ENCODE measurements at places on chromosomes 5 and 9.

- DNase-seq, result no peak
Measured at GRCh38 chr9:91945277-91946085, 4.5 kb downstream of the ROR2 start.

GRCh38 chr9:97531888-97532376 lies 30.5 kb downstream of the TMOD1 start:
- DNase-seq, result no peak

DNA sequence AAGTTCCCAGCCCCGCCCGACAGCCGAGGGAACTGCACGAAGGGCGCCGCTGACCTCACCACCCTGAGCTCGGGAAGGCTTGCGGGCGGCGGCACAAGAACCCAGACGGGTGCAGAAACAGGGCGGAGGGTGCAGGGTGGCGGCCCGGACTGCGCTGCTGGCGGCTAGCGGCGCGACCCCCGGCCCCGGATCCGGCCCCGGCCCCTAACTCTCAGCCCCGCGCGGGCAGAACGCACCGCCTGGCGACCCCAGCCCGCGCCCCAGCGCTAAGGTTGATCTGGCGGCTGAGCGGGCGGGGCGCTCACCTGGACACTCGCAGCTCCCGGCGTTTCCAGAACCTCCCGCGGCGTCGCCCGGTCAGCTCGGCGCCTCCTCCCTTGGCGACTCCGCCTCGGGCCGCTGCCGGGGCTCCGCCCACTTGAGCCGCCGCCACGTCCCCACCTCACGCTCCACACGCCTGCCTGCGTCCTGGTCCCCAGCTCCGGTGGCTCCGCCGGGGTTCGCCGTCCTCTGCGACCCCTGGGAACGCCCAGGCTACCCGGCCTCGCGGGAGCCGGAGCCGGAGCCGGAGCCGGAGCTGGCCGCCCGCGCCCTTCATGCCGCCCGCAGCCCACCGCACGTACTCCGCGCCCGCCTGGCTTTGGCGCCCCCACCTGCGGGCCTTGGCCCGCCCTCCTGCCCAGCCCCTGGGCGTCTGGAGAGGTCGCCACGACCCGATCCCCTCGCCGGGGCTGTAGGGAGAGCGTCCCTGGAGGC lies at the start of gene P4HA2:
Gene P4HA2, minus strand, starts transcription at position 369 of the 756 bp plus-strand sequence. CDS start 9,227 bp downstream, outside the sequence.
- peak; percentile 84 for DNase-seq

DNA sequence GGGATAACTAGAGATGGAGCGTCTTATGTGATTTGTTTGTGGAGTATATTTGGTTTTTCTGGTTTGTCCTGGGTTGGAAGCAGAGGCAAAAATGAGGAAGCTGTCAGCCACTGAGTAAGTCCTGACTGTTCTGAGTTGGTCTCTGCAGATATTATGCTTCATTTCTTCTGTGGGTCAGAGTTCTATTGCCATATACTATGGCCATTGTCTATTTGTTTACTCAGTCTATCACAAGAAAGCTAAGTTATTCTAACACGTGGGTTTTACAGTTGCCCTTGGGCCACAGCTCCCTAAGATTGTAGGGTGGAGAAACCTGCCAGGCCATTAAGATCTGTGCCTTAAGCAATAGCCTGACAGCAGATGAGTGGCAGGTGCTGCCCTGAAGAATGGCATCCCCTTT lies 3.0 kb upstream of the CTSV start:
- no peak for DNase-seq

GRCh38 chr5:56356121-56356835 lies 123.1 kb upstream of the ANKRD55 start:
- DNase-seq, result no peak

- no peak for DNase-seq
Measured at GRCh38 chr9:121192518-121192917, 9.2 kb downstream of the RAB14 start.

DNA sequence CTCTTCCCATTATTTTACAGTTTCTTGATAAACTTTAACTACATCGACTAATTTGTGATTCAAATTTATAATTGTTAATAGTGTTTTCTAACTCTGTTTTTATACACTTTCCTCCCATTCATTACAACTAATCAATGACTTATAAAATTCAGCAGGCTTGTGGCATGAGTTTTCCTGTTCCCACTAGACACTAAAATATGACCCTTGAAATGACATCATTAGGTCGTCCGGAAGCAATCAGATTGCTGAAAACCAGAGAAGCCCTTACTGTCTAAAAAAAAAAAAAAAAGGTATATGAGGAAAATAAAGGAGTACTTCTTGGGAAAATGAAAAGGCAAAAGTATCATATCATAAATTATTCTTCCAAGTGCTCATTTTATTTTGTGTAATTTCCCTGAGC lies 553.7 kb downstream of the ZNF608 start:
- no peak for DNase-seq

DNA sequence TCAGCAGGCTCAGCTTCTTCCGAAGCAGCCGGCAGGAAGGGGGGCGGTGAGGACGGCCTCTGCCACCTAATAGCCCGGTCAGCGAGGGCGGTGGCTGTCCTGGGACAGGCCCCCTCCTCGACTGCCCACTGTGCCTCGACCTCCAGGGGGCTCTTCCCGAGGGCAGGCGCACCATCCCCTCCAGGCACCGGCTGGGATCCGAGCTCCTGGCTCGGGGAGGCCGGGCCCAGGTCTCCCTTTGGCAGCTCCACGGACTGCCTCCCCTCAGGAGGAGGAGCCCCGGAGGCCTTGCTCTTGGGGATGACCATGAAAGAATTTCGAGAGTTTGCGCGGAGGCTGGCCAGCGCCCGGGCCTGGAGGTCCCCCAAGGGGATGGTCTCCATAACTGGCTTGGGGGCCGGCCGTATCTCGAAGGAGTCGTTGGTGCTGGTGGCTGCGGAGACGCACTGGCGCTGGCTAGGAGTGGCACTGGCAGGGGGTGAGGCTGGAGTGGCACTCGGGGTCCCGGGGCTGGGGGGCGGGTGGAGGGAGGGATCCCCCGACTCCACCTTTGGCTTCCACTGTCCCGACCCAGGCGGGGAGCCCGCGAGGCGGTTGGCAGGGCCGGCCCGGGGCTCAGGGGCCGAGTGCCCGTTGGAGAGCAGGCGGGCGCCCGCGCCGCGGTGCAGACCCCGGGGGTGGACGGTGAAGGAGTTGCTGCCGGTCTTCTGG lies 975 bp downstream of the TPRN start:
- peak; percentile 43 for DNase-seq

DNA sequence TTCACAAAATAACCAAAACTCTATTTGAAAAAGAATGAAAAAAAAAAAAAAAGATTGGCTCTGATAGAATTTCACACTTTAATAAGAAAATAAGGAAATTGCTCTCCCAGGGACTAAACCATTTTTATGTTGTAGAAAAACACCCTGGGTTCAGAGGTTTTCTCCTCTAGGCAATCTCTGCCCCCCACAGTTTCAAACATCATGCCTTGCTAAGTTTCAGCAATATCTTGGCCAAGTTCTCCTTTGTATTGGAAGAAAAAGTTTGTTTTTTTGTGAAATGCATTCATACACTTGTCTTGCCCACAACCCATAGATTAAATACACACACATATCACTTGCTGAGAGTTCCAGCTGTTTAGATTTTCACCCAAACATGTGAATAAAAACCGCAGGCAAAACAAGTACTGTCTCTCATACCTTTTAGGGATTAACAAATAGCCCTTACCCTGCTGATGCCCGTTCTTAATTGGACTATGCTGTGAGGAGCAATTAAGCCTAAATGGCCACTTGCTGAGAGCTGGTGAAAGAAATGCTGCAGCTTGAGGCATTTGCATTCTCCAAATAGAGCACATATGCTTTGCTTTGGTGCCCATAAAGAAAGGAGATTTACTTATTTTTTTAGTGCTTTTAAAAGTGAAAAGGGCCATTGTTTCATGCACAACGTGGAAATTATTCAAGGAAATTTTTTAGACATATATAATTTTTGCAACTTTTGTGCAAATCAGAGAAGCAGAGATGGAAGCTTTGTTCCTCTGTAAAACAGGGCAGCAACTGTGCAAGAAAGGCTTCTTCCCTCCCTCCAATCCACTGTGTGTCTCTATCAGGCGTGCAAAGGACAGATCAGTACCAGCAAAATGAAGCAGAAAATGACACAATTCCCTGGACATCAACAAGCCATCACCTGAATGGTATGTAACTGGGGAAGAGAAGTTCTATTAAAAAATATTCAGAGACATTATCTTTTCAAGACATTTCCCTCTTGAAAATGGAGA lies 262.4 kb upstream of the KIF2A start:
- DNase-seq, result no peak

- DNase-seq, result no peak
Measured at GRCh38 chr9:126144603-126145456, 181.8 kb upstream of the MVB12B start.

DNA sequence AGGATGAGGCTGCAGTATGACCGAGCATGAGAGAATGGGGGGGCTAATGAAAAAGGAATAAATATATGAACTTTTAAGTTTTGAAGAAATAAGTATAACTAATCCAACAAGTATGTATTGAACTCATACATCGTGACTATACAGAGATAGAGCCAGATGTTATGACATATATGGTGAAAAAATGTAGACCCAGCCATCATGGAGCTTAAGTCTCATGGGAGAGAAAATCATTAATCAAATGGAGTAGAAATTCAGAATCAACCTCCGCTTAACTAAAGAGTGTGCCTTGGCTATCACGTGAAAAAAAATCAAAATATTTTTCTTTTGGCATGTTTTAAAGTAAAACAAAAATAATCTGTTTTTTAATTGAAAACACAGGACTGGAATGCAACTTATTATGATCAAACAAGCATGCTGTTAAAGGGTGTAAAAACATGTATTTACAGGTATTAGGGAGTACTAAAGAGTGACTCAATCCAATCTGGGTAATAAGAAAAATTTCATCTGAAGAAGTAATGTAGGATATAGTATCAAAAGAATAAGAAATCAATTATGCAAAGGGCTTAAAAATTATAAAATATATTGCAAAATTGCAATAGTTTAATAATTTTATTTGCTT lies 868.5 kb upstream of the NUDT12 start:
- DNase-seq, result no peak

- DNase-seq, result no peak
Measured at GRCh38 chr5:131322926-131323325, 59.1 kb downstream of the CDC42SE2 start.

- no peak for DNase-seq
Measured at GRCh38 chr9:93346231-93347112, 105.0 kb upstream of the FAM120A start.

GRCh38 chr5:33475706-33476105 lies 34.9 kb downstream of the TARS1 start:
- no peak for DNase-seq

DNA sequence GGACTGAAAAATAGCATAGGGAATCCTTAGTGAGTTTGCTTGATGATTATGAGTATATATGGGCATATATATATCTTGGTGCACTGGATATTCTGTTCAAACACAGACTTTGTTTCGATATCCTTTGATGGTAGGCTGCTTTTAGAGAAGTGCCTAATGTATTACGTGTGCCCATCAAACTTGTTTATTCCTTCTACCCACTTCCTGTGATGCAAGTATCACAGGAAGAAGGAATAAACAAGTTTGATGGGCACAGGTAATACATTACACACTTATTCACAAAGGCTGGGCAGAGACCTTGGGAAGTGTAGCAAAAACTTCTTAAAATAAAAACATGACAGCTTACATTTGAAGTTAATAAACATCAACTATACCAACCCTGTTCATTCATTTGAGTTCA lies 364.2 kb downstream of the CHSY3 start:
- DNase-seq, result no peak

GRCh38 chr5:142800776-142801494 lies 30.8 kb downstream of the ARHGAP26 start:
- no peak for DNase-seq

GRCh38 chr9:123478967-123479602 lies 123.1 kb downstream of the CRB2 start:
- no peak for DNase-seq

GRCh38 chr9:10251490-10251889 lies 361.3 kb downstream of the PTPRD start:
- DNase-seq, result no peak

DNA sequence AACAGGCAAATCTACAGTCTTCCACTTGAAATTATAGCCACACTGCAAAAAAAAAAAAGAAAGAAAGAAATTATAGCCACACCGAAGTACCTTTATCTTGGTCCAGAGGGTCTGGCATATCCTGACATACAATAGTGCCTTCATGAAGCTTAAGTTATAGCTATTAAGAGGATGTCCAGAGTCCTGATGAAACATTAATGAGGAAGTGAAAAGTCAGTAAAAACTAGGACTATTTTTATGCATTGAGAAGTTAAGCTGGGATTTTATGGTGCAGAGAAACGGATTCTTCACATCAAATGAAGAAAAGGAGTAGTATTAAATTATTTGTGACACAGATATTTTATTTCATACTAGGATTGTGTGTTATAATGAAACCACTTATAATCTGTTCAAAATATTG lies 123.9 kb downstream of the SV2C start:
- DNase-seq, result no peak

- no peak for DNase-seq
Measured at GRCh38 chr9:105146677-105147076, 97.8 kb upstream of the SLC44A1 start.

DNA sequence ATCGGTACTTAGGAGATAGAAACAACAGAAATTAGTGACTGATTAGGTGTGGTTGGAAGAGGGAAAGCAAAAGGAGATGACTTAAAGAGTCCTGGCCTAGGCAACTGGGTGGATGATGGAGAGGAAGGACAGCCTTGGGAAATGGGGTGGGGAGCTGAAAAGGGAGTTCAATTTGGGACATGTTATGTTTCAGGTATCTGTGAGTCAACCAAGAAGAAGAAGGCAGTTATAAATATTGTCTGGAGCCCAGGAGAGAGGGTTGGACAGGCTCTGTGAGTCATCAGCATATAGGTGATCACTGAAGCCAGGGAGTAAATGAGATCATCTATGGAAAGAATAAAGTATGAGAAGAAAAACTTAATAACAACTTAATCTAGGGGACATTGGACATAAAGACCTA lies 357.7 kb downstream of the NPR3 start:
- no peak for DNase-seq

GRCh38 chr5:90264689-90265544 lies 144.6 kb downstream of the CETN3 start:
- peak; percentile 8 for DNase-seq

- no peak for DNase-seq
Measured at GRCh38 chr5:150122158-150122510, 33.5 kb downstream of the PDGFRB start.

GRCh38 chr9:89579741-89580385 lies 24.9 kb upstream of the GADD45G start:
- DNase-seq, result no peak

DNA sequence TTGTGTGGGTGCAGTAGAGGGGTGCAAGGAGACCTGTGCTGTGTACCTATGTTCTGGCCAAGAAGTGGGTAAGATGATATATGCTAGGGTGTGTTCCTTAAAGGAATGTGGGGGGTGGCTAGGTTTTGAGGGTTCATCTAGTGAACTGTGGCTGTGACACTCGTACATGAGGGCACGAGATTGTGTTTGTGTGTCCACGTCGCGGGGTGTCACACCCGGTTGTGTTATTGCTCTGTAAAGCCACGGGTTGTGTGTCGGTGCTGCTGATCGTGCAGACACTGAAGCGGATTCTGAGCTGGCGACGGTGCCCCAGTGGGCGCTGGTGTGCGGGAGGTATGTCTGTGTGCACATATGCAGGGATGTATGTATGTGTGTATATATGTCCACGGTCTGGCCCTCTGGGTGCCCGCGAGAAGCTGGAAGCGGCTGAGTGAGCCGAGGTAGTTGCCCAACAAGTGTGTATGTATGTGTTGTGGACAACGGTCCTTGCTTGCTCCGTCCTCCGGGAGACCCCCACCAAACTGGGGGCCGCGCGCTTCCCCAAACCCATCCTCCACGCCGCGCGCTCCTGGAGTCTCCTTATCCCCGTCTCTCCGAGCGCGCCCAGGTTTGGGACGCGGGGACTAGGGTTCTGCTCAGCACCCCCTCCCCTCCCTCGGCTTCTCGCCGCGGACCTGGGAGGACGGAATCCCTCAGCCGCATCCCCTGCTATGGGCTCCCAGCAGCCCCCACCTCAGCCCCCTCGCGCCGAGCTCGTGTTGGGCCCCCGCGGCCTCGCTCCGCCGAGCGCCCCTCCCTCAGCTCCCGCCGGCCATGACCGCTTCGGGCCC lies 639 bp downstream of the PCDH1 start:
- DNase-seq, result no peak

Measured in hepatic stellate cell (primary cell).